ENCODE measurements at places on chromosomes 11 and 22.

DNA sequence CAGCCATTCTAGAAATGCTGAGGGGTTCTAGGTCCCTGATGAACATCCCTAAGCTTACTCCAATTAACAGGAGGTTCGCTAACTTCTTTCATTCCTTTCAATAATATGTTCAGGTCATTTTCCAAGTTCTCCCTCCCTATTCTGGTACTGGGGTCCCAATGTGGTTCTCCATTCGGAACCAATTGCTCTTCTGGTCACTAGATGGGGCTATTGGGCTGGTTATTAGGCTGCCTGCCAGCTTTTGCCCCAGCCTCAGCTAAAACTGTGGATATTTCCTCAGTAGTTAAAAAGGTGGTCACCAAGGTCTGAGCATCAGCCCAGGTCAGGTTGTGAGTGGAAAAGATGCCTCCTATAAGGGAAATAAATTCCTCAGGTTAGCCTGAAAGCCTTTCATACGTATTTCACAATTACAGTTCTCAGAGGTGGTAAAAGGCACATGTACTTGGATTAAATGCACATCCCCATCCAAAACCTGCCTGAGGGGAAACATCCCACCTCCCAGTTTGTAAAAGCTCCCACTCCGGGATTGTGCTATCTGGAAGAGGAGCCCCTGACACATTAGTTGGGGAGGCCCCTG lies 161.1 kb upstream of the CCDC179 start:
- DNase-seq, result peak; percentile 40

GRCh38 chr11:112769584-112769983 lies 191.6 kb upstream of the NCAM1 start:
- DNase-seq, result no peak

GRCh38 chr11:110613197-110613918 lies 98.9 kb downstream of the ARHGAP20 start:
- no peak for DNase-seq

DNA sequence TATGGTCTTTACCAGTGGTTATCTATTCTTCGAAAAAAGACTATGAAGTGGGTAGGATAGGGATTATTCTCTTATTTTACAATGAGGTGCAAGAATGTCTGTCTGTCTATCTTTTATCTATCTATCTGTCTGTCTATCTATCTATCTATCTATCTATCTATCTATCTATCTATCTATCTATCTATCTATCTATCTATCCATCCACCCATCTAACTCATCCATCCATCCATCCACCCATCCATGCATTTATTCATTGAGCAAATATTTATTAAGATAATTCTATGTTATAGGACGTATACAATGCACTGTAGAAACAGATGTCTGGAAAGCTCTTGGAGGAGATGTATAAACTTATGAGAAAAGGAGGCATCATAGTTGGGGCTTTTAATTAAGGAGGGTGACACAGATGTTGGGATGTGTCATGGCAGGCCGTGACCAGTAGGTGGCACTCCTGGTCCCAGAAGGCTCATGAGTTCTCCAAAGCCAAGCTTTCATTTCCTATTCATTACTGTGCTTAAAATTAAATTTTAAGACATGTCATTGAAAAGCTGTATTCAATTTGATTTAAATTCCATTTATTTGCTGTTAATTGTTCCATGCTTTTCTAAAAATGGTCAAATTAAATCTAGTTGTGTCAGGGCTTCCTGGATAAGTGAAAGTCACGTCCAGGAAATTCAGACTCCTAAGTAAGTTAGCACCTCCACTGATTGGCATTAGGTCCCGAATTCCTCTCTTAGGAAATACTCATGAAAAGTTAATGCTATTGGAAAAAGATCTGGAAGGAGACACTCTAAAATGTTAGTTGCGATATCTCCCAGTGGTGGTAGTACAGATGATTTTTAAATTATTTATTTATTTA lies 19.0 kb upstream of the E2F8 start:
- DNase-seq, result peak; percentile 59

DNA sequence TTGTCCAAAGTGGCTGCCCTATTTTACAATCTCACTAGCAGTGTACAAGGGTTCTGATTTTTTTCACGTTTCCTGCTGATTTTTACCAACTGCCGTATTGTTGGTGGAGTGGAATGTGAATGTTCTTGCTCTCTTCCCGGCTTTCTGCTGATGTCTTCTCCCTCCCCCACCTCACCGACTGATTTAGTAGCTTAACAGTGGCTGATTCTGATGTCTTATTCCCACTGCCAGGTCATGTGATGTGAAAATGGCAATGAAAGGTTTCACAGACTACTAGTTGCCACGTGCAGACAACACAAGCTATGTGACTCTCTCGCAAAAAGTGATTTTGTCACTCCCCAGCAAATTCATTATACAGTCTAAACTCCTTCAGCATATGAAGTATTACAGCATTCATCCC lies 17.3 kb upstream of the NEU3 start:
- DNase-seq, result no peak

- peak; percentile 76 for DNase-seq
These were observed 57.4 kb downstream of the JAM3 start for GRCh38 chr11:134126217-134126822.

- no peak for DNase-seq
These were observed 322.3 kb upstream of the FAT3 start for GRCh38 chr11:91902312-91902711.

GRCh38 chr22:50129121-50129736 lies 39.4 kb downstream of the MOV10L1 start:
- DNase-seq, result peak; percentile 74

- DNase-seq, result no peak
These were observed 17.9 kb upstream of the TPH1 start for GRCh38 chr11:18063862-18064434.

GRCh38 chr11:35780951-35781860 lies 118.6 kb downstream of the TRIM44 start:
- DNase-seq, result peak; percentile 51

- DNase-seq, result peak; percentile 97
These were observed 2.9 kb upstream of the MTFP1 start for GRCh38 chr22:30422481-30423300.

Data from astrocyte of the spinal cord (primary cell).